ENCODE measurements at places on chromosomes 4 and X.

- DNase-seq: no peak
Observed at GRCh38 chrX:63713526-63713925, 71.5 kb downstream of the ARHGEF9 start.

DNA sequence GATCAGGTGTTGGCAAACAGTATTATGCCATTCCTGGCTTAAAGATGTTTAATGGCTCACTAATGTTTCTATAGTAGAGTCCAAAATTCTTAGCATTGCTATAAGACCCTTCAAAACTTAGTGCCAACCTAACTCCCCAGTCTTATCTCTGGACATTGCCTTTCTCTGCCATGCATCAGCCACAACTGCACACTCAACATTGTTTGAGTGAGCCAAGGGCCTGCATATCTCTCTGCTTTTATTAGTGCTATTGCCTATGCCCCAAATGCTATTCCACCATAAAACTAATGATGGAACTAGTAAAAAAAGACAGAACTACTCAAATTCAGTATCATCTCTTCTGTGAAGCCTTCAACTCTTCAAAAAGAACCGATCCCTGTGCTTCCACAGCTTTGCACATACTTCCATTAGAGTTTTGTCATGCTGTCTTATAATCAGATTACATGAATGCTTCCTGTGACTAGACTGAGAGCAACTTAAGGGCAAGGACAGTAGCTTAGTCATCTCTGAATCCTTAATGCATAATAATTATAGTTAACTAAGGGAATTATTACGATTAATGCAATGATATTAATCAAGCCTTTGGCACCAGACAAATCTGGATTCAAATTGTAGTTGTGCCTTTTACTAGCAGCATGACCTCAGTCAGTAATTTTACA is 53.7 kb downstream of the CHM start:
- DNase-seq: no peak

- no peak for DNase-seq
Observed at GRCh38 chrX:112851161-112851779, 10.6 kb upstream of the AMOT start.

DNA sequence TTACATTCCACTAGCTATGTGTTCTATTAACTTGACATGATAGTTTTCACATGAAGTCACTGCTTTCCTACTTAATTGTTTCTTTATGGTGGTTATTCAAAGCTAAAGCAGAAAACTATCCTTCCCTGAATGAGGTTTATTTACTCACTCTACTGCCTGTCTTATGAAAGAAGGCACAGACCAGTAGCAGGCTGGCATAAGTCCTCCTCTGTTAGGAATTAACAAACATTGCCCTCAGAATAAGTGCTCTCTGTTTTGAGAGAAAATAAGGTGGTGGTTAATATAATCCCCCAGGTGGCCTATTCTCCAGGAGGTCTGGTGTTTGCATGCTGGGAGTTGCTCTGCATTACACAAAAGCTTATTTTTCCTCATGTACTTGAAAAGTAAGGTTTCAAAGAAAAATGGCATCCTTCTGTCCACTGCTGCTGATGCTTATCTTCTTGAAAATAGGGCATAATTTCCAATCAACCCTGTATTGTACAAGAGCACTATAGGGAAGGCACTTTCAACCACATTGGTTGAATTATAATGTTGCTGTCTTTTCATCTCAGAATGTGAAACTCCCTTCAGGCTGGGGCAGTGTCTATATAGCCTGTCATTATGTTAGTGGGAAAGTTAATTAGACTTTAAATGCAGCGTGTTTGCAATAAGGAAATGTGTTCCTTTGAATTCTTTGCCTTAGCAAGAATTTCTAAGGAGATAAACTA is 119.7 kb upstream of the TBC1D9 start:
- no peak for DNase-seq

DNA sequence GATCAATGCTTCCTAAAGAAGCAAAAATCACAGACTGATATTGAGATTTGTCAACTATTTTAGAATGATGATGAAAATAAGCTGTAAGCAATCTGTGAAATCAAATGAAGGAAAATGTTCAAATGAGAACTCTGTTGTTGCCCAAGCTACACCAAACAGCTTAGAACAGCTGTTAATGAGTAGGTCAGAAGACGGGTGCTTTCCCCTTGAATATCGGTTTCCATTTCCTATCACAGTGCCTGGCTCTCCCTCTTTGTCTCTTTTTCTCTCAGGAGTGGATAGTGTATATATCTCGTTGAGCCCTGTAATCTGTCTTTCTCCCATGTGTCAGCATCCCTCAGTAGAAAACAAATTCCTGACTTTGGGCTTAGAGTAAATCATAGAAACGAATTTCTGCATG is 1592.9 kb upstream of the TENM3 start:
- DNase-seq: no peak

- no peak for DNase-seq
Observed at GRCh38 chr4:128357286-128357685, 69.7 kb upstream of the PGRMC2 start.

- DNase-seq: no peak
Observed at GRCh38 chr4:87649980-87650379, at the start of gene DMP1. TSS of gene DMP1 (plus strand) at chr4:87650280. CDS start at chr4:87656493, 6,213 bp downstream.

- DNase-seq: peak; percentile 2
Observed at GRCh38 chrX:71542411-71542810, 9.5 kb downstream of the OGT start.

GRCh38 chr4:6217716-6218381 is 17.5 kb upstream of the JAKMIP1 start:
- no peak for DNase-seq

DNA sequence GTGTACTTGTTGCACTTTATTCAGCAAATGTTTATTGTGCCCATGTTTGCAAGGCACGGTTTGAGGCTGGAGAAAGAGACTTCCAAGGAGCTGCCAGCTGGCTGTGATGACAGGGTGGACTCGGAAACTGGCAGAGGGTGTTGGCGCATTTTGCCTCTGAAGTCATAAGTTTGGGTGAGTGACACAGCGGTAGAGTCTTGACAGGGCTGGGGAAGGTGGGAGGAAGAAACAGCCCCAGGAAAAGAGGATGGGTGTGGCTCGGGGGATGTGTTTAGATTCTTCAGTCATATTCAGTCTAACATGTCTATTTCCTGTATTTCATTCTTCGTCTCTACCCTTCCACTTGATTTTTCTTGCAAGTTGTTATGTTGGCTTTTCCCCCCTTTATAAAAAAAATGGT is 77.0 kb upstream of the STOX2 start:
- no peak for DNase-seq

GRCh38 chrX:77977095-77977494 is 7.7 kb upstream of the PGAM4 start:
- no peak for DNase-seq

DNA sequence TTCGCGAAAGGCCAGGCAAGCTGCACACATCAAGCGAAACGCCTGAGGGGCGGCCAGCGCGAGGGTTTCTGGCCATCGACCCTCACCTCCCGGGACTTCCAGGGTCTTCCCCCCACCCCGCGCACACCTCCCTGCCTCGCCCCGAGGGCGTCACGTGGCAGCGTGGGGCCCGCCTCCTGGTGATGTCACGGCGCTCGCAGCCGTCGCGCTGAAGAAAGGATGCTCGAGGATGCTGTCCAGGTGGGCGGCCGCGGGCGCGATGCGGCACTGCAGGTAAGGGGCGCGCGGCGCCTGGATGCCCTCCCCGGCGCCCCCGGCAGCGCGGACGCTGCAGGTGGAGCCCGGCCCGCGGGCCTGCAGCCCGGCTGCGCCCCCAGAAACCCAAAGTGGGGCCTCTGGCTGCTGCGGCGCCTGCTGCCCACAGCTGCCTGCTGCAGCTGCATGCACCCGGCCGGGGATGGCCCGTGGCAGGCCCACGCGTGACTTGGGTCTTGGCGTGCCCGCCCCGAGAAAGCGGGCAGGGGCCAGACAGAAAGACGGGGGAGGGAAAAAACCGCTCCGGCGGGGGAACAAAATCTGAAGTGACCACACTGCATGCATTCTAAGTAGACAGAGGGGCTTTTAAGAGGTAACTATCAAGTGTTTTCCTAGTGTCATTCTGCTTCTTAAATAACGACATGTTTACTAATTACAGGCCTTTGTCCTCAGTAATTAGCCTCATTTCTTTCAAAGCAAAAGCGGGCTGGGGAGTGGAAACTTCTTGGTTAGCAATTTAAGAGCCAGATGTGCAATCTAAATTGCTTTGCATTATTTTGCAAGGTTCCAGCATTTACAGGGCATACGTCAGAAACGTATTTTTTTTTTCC is 1.7 kb downstream of the CLCN4 start:
- DNase-seq: no peak

DNA sequence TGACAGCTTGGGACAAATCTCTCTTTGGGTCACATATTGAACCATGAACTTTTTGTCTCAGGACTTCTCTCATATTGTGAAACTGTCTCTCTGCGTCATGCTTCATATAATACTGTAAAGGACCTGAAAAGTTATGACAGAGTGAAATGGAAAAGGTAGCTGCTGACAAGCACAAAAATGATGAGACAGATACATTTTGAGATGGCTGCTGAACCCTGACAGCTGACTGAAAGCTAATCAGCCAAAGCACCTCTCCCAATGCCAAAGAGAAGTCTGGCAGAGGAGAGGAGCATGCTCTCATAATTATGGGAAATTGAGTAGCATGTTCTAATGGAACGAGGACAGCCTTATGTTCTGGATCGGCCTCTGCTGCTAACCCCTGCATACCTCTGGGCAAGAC is 873.4 kb upstream of the ADGRL3 start:
- DNase-seq: no peak

DNA sequence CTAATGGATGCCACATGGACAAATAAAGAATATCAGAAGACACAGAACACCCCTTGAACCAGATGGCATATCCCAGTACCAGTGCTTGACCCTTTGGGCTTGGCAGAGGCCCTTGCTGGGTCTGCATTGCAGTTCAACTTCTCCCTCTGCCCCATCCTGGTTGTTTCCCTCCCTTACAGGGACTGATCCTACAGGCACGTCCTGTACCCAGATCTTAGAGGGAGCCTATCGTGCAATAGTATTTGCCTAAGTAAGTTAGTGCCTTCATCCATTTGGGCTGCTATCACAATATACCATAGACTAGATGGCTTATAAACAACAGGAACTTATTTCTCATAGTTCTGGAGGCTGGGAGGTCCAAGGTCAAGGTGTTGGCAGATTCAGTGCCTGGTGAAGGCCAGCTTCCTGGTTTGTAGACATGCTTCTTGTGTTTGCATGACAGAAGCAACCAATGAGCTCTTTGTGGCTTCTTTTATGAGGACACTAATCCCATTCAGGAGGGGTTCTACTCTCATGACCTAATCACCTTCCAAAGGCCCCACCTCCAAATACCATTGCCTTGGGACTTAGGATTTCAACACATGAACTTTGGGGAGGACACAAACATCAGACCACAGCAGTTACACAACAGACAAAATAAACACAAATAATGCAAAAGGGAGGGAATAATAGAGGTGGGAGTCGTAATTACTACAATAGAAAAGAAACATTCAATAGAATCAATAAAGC is 146.5 kb upstream of the MSX1 start:
- no peak for DNase-seq

- DNase-seq: no peak
Observed at GRCh38 chr4:119498527-119498926, 130.1 kb downstream of the PDE5A start.

DNA sequence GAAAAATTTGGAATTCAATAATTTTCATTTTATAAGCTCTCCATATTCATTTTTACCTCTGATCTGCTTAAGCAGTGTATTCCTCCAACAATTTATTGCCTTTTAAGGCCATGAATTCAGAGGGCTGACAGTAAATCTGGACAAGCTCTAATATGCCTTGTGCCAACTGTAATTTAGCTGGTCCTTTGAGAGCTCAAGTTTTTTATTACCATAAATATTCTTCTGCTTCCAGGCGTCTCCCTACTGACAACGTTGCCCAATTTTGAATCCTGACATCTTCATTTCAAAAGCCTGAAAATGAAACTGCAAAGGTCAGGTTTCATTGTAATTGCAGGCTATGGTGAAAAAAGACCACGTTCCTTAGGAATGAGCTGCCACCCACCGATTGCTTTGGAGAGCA is 95.8 kb upstream of the GEMIN8 start:
- DNase-seq: no peak

DNA sequence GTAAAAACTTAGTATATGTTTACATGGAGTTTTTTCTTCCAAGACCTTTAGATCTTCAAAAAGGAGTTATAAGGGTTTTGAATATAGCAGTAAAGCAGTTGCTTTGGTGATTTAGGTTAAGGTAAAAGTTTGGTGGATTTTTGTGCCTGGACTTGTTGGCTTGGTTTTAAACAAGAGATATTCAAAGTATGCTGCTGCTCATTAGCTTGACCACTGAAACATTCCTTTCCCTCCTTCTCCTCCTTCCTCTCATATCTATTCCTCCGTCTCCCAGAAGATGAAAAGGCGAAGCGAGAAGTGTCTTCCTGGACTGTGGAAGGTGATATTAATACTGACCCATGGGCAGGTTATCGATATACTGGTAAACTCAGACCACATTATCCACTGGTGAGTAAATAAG is 38.4 kb downstream of the METAP1 start:
- DNase-seq: no peak

GRCh38 chr4:111506706-111507105 is 638.5 kb upstream of the FAM241A start:
- DNase-seq: no peak

DNA sequence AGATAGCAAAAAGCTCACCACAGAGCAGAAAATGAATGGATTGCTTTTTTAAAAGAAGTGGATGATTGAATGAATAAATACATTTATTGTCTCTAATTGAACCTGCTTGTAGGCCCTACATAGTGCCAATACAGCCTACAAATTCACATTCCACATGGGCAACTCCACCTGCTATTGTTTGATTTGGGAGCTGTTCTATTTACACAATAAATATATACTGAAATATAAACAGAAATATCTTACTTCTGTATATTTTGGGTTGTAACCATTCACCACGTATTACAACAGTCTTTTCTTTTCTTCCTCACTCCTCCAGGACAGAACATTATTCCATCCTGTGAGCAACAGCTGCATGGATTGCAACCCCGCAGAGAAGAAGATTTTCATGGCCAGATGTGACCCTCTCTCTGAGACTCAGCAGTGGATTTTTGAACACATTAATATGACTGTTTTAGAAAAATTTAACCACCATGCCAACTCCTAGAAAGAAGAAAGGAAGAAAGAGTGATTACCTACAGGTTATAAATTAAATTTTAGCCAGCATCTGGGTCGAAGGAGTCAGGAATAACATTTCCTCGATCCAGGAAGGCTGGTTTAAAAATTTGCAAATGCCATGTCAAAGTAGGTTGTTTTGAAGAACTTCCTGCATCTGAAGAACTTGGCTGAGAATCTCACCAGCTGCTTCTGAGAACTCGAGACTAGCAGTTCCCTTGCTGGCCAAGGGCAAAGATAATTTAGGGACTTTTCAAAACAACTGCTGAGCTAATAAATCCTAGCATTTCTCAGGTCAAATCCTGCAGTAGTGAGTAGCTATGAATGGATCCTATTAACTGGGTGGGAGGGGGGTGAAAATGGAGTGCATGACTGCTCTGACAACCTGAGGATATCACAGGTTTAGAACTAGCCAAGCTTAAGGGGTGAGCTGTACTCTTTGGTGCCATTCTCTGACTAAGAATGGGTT is 128.7 kb upstream of the GALNT7 start:
- no peak for DNase-seq

Data from SW 1271 (cell line).